ENCODE measurements at places on chromosomes 13 and 19.

DNA sequence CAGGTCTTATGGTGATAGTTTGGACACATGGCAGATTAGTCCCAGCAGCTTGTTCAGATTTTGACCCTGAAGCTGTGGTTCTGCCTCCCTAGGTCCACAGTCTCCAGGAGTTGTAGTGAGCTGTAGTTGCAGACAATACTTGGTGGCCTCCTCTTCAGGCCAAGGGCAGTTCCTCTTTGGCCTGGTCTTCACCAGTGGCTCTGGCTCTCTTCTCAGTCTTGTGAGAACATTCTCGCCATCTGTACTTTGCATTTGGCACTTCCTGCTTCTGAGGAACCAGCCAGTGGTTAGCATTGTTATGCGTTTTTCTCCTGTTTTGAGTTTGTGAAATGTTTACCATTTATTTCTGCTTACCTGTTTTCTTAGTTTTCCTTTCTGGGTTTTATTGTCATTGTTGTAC is 40.7 kb downstream of the PCCA start:
- no peak for DNase-seq

GRCh38 chr19:41521931-41522555 is 53.9 kb upstream of the CEACAM21 start:
- peak; percentile 37 for DNase-seq

DNA sequence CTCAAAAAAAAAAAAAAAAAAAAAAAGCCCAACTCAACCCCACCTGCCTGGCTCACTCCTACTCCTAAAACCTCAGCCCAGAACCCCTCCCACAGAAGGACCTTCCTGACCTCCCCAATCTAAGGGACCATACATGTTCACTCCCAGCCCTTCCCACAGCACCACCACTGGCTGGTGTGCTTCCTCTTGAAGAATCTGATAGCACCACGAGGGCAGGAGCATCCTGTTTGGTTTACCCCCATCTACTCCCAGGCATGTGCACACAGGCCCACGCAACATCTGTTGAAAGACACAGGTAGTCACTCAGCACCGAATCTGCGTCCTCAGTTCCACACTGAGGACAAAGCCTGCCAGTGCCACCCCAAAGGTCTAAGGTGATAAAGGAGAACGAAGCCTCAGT is 8.2 kb downstream of the LATS2 start:
- DNase-seq = no peak

DNA sequence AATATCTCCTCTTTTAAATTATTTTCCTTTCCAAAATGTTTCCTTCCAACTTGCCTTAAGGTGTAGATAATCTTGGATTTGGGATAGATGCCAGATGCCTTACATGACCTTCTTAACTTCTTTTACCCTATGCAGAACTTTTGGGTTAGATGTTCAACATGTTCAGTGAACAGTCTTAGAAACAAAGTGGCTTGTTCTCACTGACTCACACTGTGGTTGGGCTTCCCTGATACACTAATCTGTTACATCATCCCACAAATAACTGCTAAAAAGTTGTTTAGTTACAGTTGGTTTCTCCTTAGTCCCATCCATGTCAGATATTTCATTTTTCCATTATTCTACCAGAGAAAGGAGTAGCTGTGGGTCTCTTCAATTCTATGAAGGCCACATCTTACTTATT is 2638.2 kb downstream of the PCDH9 start:
- DNase-seq = no peak

- no peak for DNase-seq
Observed at GRCh38 chr13:100480676-100481075, 107.9 kb downstream of the GGACT start.

DNA sequence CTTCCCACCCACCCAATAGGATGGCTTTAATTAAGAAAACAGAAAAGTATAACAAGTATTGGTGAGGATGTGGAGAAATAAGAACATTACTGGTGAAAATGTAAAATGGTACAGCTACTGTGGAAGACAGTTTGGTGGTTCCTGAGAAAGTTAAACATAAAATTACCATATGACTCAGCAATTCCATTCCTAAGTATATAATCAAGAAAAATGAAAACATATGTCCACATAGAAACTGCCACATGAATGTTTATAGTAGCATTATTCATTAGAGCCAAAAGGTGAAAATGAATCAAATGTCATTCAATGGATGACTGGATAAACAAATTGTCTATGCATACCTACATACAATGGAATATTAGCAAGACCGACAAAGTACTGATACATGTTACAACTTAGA is 16.9 kb downstream of the DZIP1 start:
- DNase-seq = no peak

DNA sequence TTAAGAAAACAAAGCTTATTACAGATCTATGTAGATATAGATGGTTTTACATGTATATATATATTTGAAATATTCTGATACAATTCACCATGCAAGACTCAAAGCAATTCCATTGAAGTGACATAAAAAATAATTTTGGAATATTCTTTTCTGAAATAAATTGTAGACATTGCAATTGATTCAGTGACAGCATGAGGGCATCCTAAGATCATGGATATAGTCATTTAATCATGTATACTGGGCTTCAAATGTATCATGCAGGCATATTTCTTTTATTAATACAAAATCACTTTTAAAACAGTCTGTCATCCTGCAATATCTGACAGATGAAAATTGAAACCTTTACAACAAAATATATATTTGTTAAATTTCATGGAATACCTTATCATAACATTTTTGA is 286.7 kb upstream of the SLITRK6 start:
- DNase-seq = no peak

GRCh38 chr13:75365724-75366173 is 116.2 kb downstream of the TBC1D4 start:
- DNase-seq = no peak

DNA sequence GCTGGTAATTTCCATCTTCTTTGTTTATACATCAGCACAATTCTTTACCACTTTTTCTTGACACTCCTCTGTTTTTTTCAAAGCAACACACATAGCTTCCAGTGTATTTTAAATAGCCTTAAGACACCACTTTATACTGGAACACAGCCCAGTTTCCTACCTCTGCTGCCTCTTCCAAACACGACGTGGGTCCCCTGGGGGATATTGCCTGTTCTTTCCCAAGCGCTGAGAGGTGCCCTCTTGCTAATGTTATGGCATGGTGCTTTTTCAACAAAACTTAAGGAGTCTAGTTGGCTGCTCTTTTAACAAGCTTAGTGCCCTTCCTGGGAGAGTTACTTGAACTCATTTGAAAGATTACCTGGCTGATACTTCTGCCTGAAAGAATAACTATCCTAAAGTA is 112.7 kb downstream of the OLFM4 start:
- no peak for DNase-seq

DNA sequence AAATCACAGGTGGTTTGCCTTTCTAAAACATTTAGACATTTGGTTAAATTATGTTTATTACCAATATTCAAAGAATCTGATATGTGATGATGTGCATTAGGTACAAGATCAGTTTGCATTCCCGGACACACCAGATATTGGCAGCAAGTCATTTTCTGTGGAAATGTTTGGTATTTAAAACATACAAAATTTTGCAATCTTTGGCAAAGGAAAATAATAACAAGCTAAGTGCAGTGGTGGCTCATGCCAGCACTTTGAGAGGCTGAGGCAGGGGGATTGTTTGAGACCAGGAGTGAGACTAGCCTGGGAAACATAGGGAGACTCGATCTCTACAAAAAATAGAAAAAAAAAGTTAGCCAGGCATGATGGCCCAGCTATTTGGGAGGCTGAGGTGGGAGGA is 29.1 kb upstream of the TSC22D1 start:
- no peak for DNase-seq

GRCh38 chr13:112791663-112792440 is 102.0 kb downstream of the ATP11A start:
- no peak for DNase-seq

GRCh38 chr13:40317980-40318327 is 348.5 kb downstream of the FOXO1 start:
- no peak for DNase-seq

- no peak for DNase-seq
Observed at GRCh38 chr13:94263038-94263437, 216.4 kb downstream of the DCT start.

GRCh38 chr19:12783291-12783848 is 7.9 kb upstream of the JUNB start:
- peak; percentile 56 for DNase-seq

- no peak for DNase-seq
Observed at GRCh38 chr13:114096031-114096485, 36.4 kb downstream of the RASA3 start.

DNA sequence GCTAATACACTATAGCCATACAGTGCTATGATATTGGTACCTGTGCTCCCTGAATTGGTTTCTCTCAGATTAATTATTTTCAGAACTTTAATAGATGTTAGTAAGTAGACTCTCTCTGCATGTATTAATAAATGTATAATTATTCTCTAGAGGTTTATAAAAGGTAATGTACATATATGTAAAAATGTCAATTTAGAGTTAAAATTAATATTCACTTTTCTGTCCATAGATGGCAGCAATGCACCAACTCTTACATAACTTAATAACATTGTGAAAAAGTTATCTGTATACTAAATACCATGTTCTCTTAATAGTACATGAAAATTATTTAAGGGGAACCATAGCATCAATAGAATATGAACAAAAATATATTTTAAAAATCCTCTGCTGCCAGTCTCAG is 515.0 kb upstream of the KLHL1 start:
- no peak for DNase-seq

DNA sequence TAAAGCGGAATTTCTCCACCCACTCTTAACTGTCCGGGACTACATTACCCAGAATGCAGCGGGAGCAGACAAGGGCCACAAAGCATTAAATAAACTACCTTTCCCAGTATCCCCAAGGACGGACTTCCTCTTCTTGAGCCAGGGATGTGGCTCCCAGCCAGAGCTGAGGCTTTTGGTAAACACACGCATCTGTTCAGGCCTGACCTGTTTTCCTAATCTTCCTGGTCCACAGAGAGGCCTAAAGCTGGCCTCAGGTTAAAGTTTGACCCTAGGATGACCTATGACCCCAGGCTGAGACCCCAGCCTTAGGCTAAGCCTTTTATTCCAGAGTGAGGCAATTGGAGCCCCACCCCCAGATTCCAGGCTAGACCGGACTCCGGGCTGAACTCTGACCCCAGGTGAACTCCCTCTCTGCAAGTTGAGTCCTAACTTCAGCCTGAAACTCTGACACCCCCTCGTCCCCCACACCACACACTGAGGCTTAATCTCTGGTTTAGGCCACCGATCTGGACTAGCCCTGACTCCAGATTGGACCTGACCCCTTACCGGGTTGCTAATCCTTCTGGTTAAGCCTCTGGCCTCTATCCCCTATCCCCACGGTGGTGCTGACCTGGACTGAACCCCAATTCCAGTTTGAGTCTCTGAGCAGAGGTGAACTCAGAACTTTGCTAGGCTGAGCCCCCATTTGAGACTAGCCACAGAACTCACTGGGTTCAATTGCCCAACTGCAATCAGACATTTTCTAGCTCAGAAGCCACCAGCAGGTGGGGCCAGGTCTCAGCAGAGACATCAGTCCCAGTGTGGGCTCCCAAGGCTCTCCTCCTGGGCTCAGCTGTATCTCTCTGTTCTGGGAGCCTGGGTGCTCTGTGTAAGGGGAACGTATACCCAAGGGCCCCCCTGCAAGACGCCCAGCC is 750 bp upstream of the GPR108 start:
- peak; percentile 64 for DNase-seq

GRCh38 chr13:94999871-95000270 is 287.5 kb upstream of the SOX21 start:
- no peak for DNase-seq

DNA sequence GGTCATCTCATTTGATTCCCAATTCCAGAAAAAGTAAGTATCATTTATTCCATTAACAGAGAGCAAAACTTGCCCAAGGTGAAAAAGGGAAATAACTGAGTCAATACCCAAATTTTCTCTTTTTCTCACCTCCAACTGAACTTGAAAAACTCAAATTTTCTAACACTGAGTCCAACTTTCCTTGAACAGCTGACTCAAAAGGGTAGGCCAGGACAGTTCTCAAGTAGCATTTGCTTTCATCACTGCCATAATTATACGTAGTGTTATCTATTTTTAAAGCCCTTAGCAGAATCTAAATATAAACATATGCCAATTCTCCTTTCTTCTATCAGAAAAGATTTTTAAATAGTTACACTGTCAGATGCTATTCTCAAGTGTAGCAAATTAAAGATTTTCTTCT is 3.5 kb downstream of the N4BP2L2 start:
- no peak for DNase-seq

DNA sequence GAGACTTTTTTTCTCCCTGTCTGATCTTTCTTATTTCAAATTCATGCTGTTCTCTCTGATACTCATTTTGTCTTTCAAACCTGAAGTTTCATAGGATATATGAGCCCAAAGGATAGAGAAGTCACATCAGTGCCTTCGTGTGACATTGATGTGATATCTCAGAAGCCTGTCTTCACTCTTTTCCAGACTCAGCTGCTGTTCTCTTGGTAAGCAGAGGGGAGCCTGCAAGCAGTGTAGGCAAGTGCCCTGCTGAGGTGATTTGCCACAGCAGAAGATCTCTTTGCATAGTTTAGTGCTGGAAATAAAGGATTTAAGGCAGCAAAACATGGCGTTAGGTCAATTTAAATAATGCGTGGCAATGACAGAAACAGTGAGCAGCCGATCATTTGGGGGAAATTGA is 346.7 kb downstream of the ITGBL1 start:
- no peak for DNase-seq

DNA sequence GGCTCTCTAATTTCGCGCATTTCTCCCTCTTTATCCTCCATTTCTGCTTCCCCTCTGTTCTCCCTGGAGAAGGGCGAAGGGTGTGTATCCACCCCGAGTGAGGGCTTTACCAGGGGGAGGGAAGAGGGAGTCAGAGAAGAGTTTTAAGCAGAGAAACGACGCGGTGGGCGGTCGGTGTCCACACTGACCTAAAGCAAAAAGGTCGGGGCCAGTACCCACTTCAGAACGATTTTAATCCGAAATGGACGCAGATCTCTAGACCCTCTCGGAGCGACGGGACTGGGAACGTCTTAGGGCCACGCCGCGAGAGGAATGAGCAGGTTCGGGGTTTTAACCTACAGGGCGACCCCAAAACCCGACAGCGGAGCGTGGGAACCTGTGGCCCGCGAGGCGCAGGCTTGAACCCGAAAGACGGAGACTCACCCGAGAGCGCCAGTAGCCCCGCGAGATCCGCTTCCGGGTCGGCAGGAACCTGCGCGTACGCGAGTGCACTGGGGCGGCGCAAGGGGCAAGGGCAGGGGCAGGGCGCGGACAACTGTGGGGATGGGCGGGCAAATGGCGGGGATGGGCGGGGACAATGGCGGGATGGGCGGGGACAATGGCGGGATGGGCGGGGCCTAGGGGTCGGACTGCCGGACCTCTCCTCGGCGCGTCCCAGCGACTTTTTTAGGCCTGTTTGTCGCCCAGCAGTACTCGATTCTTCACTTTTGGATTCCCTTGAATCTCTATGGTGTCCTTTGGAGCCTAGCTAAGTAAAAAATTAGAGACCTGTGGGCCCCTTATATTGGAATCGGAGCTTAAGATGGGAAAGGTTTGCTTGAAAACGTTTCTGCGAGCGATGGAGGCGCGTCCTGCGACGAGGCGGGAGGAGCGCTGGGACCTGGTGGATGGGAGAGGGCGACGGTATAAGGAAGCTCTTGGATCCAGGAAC is at the start of gene ZNF677:
TSS of gene ZNF677 (minus strand) at position 463 of the 931 bp plus-strand sequence. CDS start 3,323 bp downstream, outside the sequence.
- peak; percentile 74 for DNase-seq
